ENCODE measurements at places on chromosomes 13 and 19. TPM values are rescaled to one million over a fixed set of nuclear protein-coding genes. Genes with fewer than 3 reads are reported as not detected.

- no peak for DNase-seq
Observed at GRCh38 chr13:25116044-25116443, 20.1 kb downstream of the PABPC3 start.

DNA sequence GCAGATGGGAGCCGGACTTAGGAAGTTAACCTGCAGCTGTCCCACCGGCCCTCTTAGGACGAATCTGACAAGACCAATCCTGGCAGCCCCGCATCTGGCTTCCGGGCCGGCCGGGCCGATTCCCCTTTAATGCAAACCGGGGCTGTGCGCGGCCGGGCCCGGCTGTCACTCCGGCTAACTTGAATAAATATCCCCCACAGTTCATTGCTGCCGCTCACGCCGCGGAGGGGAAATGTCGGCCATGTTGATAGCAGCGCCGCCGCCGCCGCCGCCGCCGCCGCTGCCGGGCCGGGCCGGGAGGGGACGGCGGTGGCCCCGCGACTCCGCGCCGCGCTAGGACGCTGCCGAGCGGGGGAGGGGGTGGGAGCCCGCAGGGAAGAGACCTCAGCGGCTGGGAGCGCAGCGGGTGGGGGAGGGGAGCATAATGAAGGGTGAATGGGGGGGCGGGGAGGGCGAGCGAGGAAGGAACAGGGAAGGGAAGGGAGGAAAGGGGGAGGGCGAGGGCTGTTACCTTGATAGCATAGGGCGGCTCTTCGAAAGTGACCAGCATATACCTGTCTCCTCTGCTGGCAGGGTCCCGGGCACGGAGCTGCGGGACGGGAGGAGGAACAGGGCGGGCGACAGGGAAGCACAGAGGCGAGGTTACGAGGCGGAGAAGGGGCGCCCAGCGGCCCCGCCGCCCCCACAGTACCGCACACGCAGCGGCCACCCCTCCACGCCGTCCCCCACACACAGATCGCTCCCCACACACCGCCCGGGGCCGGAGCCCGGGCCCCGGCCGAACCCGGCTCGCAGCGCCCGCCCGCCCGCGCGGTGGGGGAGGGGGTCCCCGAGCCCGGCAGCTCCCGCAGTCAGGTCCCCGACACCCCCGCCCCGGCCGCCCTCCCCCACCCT, 1.1 kb downstream of the INTS6 start:
- DNase-seq, result peak; percentile 77

AP1M2 gene
- total RNA-seq, result 140 TPM

- DNase-seq, result no peak
Observed at GRCh38 chr19:40805258-40805868, 6.4 kb downstream of the EGLN2 start.

- no peak for DNase-seq
Observed at GRCh38 chr13:42324704-42325103, 52.8 kb downstream of the AKAP11 start.

DNA sequence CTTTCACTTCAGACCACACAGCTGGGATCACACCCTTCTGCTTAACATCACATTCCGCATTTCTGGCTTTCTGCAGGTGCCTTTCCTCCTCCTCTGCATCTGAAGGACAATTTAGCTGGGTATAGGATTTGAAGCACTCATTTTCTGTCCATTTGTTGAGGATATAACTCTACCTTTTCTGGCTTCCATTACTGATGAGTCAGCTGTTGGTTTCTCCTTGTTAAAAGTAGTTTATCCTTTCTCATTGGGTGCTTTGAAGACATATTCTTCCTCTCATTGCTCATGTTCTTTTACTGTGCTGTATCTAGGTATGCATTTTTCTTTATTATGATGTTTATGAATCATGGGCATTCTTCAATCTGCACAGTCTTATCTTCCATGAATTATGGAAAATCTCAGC, 199.3 kb upstream of the SOX1 start:
- no peak for DNase-seq

DNA sequence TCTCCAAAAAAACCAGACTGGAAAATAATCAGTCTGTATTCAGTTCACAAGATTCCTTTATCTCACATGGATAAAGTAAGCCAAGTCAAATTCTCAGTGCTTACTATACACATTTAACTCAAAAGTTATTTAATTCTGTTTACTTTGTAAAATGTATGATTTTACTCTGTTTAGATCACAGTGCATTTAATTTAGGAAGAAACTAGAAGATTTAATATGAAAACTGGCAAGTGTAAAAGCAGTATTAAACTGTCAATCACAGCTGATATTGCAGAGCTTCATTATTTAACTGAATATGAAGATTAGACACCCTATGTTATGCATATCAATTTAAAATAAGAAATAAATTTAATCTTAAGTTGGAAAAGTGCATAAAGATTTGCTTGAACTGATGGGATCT, 78.0 kb downstream of the DACH1 start:
- no peak for DNase-seq

GAS6 gene
- 18.6 TPM for total RNA-seq

RFC3 gene
- 42.7 TPM for total RNA-seq

GRCh38 chr19:934865-935479, 9.1 kb downstream of the ARID3A start:
- DNase-seq, result no peak

Data from H1 (cell line).